ENCODE measurements at places on chromosomes 4 and X. TPM values are rescaled to one million over a fixed set of nuclear protein-coding genes. Genes with fewer than 3 reads are reported as not detected.

DNA sequence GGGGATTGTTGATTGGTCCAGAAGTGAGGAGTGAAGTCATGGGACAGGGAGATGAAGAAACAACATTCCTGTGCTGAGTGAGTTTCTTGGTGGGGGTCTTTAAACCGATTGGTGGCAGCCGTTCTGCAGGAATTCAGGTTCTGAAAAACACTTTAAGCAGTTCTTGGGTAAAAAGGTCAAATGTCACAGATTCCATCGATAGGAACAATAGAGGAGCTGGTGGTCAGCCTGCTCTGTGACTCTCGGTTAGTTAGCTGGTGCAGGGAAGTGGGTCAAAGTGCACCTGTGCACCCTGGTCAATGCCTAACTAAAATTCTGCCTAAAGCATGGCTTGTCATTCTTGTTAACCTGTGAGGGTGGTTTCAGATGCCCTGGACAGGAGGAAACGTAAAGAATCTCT lies 34.6 kb upstream of the MGST2 start:
- no peak for DNase-seq

The FAT4 gene
- total RNA-seq: 12.3 TPM

The GPR101 gene
- total RNA-seq: not detected

The ANXA10 gene
- total RNA-seq: 2.5 TPM

The ABLIM2 gene
- total RNA-seq: 2.3 TPM

DNA sequence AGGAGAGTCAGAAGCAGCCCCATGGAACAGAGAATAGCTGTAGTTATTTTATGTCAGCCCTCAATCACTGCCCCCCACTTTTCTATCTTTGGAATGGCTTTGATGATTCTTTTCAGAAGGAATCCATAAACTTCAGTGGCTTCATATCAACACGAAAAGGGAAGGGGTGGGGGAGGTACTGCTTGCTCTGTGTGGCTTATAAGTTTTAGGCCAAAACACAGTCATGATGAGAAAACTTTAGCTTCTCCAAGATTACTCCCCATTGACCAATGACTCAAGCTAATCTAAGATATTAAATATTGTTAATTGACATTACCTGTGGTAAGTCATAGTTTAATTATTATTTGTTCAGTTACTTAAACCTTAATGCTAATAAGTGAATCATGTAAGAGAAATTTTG lies 669.6 kb upstream of the FAM241A start:
- DNase-seq: no peak

GRCh38 chr4:89114100-89114499 lies 2.8 kb downstream of the TIGD2 start:
- DNase-seq: no peak

- no peak for DNase-seq
Measured at GRCh38 chrX:130171446-130172126, at the start of gene RAB33A. Gene RAB33A (plus strand): TSS chrX:130171962. CDS start chrX:130172063, 101 bp downstream.

- DNase-seq: no peak
Measured at GRCh38 chr4:70754470-70754869, 32.7 kb downstream of the RUFY3 start.

- DNase-seq: no peak
Measured at GRCh38 chr4:22237846-22238494, 277.9 kb downstream of the ADGRA3 start.

DNA sequence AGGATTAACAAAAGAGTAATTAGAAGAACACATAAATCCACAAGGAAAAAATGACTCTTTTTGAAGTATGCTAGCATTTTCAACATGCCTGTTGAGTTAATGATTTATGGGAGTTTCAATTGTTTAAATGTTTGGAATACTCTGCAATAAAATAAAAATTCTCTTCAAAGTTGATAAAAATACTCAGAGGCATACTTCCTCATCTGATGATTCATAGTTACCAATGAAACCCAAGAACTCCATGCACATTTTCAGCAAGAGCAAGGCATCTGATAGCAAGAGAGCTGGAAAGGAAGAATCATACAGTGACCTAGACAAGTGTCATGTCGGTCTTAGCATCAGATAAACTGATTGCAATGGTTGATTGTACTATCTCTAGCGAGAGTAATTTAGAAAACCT lies 443.7 kb upstream of the ATOH1 start:
- no peak for DNase-seq

GRCh38 chr4:152485726-152486276 lies 50.1 kb downstream of the FBXW7 start:
- DNase-seq: no peak

The HERC5 gene
- 3.0 TPM for total RNA-seq

DNA sequence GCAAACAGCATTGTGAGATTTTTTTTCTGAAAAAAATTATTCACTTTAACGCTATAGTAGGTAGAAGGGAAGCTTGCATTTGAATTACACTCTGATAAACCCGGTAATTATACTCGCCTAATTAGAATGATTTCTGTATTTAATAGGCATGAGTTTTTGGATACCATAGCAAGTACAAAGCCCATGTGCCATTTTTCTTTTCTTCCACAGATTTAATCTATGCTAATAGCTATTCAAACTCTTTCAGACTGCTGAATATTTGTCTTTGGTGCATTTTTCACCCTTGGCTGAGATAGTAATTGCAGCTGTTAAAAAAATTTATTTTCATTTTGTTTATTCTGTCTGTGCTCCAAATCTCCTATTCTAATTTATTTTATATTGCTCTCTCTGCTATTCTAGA lies 113.0 kb downstream of the EGF start:
- no peak for DNase-seq

- no peak for DNase-seq
Measured at GRCh38 chr4:98566361-98567008, 91.9 kb downstream of the TSPAN5 start.

The CHRDL1 gene
- not detected for total RNA-seq

The P2RY8 gene
- total RNA-seq: not detected

DNA sequence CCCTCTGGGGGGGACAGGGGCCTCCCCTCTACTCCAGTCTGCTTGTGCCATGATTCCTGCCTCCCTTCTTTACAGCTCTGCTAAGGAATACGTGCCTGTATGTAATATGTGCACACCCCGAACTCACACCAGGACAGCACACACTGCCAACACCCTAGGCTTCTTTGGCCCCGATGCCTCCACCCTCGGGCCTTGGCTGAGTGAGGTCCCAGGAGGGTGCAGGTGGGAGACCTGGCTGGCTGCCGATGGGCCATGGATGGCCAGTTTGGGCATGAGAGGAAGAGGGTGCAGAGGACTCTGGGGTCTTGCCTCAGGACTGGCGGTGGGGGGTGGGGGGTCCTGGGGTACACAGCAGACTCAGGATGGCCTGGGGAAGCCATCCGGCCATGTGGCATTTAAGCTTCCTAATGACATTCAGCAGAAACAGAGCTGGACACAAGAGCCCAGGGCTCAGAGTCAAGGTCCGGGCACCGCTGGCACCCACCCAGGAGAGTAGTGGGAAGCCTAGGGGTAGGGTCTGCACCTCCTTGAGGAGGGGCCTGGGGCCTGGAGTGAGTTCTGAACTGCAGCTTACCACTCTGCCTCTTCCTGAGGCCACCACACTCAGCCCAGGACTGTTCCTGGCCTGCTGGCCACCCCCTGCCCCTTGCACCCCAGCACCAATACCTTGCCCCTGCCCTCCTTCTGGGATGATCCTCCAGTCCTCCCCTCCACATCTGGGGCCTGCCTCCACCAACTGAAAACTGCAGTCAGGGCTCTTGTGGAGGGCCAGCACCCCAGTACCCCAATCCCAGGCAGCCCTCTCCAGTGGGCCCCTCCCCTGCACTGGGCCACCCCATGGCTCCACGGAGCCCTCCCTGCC lies 2.1 kb upstream of the PCGF3 start:
- DNase-seq: no peak

DNA sequence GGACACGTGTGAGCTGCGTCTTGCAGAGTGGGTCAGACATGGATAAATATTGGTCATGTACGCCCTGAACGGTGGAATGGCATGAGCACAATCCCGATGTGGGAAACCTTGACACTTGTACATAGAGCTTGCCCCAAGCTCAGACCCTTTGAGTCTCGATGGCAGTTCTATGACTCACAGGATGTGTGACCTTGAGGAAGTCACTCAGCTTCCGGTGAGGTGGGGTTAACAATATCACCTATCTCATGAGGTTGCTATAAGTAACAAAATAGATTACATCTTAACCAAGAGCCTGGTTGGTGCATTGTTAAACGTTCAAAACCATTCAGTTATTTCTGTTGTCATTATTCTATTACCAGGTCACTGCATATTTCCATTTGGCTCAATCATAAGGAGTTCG lies 109.1 kb upstream of the TBL1X start:
- DNase-seq: no peak

DNA sequence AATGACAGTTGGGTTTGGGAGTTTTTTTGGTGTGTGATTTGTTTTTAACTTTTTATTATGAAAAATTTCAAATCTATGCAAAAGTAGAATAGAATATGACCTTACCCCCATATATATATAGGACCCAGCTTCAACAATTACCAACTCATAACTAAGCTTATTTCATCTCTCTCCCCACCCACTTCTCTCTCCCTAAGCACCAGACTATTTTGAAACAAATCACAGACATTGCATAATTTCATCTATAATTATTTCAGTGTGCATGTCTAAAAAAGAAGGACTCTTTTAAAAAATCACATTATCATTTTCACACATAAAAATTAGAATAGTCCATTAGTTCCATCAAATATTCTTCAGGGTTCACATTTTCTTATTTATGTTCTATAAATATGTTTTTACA lies 28.3 kb upstream of the NKX6-1 start:
- DNase-seq: no peak

- no peak for DNase-seq
Measured at GRCh38 chrX:109782994-109783700, 50.1 kb upstream of the ACSL4 start.

DNA sequence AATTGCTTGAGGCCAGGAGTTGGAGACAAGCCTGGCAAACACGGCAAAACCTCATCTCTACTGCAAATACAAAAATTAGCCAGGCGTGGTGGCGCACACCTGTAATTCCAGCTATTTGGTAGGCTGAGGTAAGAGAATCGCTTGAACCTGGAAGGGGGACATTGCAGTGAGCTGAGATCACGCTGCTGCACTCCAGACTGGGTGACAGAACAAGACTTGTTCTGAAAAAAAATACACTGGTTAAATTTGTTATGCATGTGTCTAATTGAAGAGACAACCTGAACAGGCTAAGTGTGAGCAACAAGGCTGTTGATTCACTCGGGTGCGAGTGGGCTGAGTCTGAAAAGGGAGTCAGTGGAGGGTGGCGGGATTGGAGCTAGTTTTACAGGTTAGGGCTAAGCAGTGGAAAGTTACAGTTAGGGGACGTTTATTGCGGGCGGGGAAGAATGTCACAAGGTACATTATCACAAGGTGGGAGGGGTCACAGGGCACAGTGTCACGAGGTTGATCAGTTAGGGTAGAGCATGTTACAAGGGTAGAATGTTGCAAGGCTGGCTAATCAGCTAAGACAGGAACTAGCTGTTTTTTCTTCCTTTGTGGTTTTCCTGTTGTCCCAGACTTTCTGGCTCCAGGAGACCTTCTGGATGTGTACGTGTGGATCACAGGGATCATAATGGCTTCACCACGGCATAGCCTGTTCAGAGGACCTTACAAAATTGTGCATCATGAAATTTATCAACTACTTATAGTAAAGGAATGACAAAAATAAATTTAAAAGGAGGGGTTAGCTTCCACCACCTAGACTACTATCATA lies 115.8 kb downstream of the NAA11 start:
- no peak for DNase-seq

DNA sequence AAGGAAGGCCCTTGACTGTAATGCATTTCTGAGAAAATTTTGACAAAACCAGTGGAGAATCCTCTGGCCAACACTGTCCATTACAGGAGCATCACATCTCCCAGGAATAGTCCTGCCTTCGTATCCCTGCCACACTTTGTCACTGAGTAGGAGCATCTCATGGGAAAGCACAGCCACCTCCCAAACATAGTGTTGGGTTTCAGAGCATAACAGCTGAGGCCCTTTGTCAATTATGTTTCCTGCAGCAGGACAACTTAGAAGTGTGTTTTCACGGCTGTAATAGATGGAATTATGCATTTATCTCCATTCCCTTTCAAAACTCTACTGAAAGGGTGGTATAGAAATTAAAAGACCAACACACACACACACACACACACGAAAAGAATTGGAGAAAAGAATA lies 91.1 kb upstream of the SMAD1 start:
- no peak for DNase-seq

DNA sequence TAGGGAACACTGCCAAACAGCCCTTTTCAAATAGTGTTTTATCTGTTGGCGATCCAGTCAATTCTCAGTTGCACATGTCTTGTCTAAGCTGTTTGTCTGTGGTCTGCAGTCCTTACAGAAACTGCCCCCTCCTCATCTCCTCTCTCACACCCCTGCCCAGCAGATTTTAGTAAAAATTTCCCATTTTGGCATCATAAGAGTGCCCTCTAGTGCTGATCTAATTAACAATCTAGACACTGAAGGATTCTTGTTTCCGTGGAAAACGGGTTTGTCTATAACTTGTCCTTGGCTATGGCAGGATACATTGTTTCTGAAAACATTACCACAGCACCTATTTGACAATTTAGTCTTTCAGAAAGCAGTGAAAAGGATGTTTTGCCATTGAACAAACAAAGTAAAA lies 227.2 kb upstream of the MBNL3 start:
- DNase-seq: no peak

GRCh38 chrX:131763674-131764073 lies 219.8 kb downstream of the OR13H1 start:
- no peak for DNase-seq

GRCh38 chr4:101346351-101347266 lies 717 bp downstream of the PPP3CA start:
- DNase-seq: peak; percentile 18

The SERTM2 gene
- not detected for total RNA-seq

- no peak for DNase-seq
Measured at GRCh38 chr4:151522866-151523519, 114.0 kb downstream of the FHIP1A start.

DNA sequence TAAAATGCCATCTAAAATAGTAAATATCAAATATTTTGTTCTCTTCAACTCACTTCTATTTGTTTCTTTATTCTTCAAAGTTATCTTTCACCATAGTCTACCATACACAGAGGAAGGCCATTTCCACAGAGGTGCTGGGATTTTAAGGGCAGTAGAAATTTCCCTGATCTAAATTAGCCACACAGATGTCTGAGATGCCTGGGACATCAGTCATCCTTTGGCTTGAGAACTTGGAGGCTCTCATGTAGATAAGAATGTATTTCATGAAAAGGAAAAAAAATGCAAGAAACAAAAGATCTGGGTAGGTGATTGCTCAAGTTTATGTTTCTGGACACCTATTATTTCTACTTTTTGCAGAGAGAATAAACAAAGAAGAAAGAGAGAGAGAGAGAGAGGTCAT lies 1008.2 kb downstream of the NLGN4X start:
- no peak for DNase-seq

DNA sequence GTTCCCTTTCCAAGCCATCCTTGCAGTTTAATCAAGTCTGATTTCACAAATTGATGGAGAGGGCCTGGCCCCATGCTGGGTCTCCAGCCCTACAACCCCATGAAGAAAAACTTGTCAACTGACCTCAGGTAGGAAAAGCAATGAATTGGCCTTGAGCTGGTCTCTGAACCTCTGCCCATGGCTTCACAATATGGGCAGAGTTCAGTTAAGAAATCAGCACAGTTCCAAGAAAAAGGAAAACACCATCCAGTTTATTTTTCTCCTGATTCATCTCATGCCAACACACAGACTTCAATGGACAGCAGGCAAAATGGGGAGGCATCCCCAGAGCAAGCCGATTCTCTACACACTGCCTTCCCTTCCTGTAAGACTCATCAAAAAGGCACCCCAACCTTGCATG lies 3.3 kb downstream of the RIPPLY1 start:
- DNase-seq: no peak

- no peak for DNase-seq
Measured at GRCh38 chrX:46837558-46838485, 979 bp downstream of the RP2 start.

- DNase-seq: no peak
Measured at GRCh38 chr4:10173754-10174749, 57.5 kb upstream of the WDR1 start.

The SAGE1 gene
- not detected for total RNA-seq

Data from NCI-H460 (cell line).